ENCODE measurements at places on chromosomes 1 and 21.

- DNase-seq, result no peak
Observed at GRCh38 chr1:184859381-184860105, 104.9 kb upstream of the EDEM3 start.

- DNase-seq, result peak; percentile 31
Observed at GRCh38 chr1:2525572-2525919, 850 bp downstream of the PANK4 start.

GRCh38 chr1:34065498-34065897 is 99.5 kb downstream of the CSMD2 start:
- DNase-seq, result no peak

DNA sequence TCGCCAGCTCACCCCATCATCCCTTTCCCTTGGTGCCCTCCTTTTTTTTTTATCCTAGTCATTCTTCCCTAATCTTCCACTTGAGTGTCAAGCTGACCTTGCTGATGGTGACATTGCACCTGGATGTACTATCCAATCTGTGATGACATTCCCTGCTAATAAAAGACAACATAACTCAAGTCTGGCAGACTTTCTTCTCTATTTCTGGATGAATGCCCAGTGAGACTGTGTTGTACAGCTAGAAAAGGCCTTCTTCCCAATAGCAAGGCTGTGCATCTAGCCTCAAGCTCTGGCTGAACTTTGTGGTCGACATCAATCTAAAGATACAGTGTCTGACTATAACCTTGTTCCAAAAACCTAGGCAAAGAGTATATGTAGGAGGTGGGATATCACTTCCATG is 6.4 kb downstream of the IL24 start:
- no peak for DNase-seq

DNA sequence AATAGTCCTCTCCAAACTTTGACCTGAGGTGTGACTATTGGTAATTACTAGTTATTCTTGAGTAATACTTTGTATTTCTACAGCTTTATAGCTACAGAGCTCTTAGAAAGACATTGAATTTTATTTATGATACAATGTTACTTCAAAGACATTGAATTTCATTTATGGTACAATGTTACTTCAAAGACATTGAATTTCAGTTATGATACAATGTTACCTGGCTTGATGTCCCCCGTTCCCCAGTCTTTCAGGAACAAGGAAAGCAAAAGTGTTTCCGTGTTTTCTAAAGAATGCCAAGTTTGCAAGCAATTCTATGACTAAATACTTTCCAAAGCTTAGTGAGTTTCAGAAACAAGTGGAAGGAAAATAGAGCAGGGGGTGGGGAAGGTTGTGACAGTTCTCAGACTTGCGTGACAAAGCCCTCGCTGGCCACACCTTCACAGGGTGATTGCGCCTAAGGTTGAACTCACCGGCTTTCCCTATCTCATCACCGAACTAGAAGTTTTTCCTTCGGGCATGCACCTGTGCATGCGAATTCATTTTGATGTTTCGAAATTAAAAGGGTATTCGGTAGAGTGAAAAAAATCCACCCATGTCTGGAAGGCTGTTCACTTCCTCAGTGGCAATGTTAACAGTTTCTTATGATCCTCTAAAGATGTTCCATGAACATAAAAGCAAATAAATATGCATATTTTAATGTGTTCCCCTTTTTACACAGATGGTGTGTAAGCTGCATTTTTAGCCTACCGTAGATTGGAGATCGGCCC is 909 bp upstream of the PAXBP1 start:
- peak; percentile 20 for DNase-seq

GRCh38 chr1:235873045-235873444 is 6.3 kb upstream of the LYST start:
- DNase-seq, result no peak

DNA sequence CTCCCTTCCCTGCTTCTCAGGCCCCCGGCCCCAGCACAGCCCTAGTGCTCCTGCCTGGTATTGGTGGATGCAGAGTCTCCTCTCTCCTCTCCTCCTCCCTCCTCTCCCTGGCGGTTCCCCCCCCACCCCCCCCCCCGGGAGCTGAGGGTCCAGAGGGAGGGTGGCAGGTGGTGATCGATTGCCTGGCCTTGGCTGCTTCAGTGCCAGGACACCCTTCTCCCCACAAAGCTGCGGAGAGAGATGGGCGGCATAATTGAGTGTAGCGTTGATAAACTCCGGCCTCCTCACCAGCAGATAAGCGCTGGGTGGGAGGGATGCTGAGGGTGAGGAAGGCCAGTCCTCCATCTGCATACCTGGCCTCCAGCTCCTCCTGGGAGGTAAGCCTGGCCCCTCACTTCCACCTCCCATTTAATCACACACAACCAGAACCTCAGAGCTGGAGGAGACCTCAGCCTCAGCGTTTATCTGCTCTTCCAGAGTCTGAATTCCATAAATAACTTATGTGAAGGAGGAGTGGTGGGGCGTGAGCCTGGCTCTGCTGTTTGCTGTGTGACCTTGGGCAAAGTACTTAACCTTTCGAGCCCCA is 60.8 kb downstream of the LRRN2 start:
- DNase-seq, result peak; percentile 72

DNA sequence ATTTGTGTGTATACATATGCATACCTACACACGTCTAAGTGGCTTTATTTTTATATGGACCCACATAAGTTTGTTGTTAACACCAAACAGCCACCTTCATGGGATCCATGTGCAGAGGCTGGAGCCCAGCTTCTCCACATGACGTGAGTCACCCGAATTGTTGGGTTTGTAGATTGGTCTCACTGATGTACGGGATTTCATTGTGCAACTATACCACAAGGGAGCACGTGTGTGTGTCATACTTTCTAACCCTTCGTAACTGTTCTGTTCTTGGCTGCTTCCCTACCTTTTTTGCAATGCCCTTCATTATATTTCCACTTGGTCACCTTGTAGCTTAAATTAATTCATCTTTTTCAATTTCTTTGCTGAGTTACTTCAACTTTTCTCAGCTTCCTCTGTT is 21.0 kb downstream of the SPRTN start:
- no peak for DNase-seq

DNA sequence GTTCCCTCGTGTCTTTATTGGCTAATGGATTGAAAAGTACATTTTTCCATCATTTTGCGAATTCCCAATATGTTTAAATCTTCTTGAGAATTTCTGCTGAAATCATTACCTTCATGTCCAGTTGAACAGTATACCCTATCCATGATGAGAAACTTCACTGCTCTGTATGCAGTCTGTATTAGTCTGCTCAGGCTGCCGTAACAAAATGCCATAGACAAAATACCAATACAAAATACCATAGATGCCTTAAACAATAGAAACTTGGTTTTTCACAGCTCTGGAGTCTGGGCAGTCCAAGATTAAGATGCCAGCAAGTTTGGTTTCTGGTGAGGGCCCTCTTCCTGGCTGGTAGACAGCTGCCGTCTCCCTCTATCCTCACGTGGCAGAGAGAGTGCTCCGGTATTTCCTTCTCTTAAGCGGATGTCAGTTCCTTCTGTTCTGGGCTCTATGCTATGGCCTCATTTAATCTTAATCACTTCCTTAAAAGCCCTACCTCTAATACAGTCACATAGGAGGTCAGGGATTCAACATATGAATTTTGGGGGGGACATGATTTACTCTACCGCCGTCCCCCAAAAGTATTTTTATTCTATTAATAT is 27.0 kb downstream of the CXADR start:
- DNase-seq, result no peak

GRCh38 chr1:211517006-211517405 is 25.0 kb upstream of the RD3 start:
- peak; percentile 74 for DNase-seq

DNA sequence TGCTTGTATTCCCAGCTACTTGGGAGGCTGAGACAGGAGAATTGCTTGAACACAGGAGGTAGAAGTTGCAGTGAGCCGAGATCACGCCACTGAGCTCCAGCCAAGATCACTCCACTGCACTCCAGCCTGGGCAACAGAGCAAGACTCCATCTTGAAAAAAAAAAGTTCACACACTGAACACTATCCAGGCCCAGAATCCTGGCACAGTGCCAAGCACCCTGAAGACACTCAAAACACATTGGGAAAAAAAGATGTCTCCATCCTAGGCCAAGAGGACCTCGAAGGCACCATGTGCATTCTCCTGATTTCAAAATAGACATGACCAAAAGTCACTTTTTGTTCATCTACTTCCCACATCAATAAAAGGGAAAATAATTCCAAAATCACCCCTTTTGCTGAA is 38.7 kb downstream of the SLC9A1 start:
- DNase-seq, result no peak

DNA sequence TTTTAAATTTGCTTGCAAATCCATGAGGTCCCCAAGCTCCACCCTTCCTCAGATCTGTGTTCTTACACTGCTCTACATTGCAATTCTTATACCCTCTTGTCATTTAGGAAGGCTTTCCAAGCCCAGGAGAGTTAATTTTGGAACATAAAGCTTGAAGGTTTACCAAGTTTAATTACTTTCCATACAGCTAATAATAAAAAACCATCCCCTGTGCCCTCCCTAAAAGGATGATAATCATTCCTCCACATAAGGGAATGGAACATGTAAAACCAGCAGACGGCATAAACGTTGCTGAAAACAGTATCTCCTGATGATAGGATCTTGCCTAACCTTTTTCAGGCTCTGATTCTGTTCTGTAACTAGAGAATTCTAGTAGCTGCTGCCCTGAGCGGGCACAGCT is 23.9 kb upstream of the SIPA1L2 start:
- DNase-seq, result no peak

GRCh38 chr1:44929531-44929930 is 56.9 kb downstream of the EIF2B3 start:
- no peak for DNase-seq

Measured in mesendoderm (in vitro differentiated cells).